ENCODE measurements at places on chromosomes 7 and 10. TPM values are rescaled to one million over a fixed set of nuclear protein-coding genes. Genes with fewer than 3 reads are reported as not detected.

Gene COL26A1
- total RNA-seq, result 11.8 TPM

Gene MOGAT3
- not detected for total RNA-seq

Gene PNLIP
- total RNA-seq, result not detected

Gene NKX2-3
- not detected for total RNA-seq

Gene NPC1L1
- not detected for total RNA-seq

All from uterus (tissue), 4 donors.